ENCODE measurements at places on chromosomes 6 and 20.
A peak's percentile ranks its signal among the peaks of the same experiment; 100 is the strongest.

GRCh38 chr6:21045135-21045700, 511.0 kb downstream of the CDKAL1 start:
- no peak for DNase-seq

DNA sequence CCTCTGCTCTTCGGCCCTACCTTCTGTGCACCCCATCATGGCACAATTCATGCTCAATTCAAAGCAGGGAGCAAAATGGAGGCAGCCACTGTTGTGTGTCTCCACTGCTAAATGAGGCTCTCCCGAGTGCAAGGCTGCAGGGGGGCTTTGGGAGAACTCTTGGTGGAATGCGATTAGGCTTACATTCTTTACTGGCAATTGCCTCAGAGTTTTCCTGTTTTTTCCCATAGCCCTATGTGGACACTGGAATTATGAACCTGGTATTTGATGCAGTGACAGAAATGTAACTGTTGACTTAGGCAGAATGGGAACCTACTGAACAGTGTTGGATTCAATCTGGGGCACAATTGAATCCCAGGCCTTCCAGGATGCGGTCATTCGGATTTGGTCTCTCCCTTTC, 187.9 kb upstream of the GMDS start:
- no peak for DNase-seq

- no peak for DNase-seq
Measured at GRCh38 chr20:57747861-57748481, 38.2 kb upstream of the PMEPA1 start.

GRCh38 chr6:80134065-80134464, 27.6 kb downstream of the BCKDHB start:
- no peak for DNase-seq

GRCh38 chr20:47353692-47354463, 2.6 kb downstream of the ZMYND8 start:
- DNase-seq = no peak

GRCh38 chr20:51695574-51696303, 72.5 kb downstream of the ATP9A start:
- no peak for DNase-seq

DNA sequence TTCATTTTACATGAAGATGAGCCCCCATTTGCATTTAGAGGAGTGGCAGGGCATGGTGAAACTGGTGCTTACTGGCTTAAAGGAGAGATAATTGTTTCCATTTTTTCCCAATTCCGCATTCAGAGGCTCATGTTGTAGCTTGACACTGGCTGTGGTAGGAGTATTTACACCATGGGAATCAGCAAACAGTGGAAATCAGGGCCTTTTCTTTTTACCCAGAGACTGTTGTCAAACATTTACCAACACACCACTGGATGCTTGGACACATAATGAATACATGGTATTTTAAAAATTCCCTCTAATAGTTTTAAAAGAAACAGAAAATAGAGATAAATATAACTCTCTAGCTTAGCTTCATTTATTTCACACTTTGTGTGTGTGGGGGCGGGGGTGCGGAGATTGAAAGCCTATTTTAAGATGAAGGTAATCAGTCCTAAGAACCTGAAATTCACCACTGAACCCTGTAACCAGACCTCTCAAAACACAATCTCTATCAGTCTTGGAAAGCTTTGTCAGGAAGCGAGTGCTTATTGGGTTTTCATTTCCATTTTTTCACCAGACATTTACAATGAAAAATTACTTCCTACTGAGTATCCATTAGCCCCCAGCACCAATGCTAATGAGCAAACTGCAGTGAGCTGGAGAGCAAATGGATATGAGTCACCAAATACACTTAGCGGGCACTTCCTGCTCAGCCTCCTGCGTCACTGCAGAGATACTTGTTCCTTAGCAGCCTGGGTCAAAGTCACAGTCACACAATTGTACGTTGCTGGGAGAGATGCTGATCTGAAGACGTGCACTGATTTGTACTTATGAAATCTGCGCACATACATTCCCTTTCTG, 532.0 kb downstream of the BCKDHB start:
- no peak for DNase-seq

- peak; percentile 55 for DNase-seq
Measured at GRCh38 chr6:30743099-30744053, 889 bp upstream of the FLOT1 start.

GRCh38 chr6:15658181-15658744, 4.6 kb downstream of the DTNBP1 start:
- DNase-seq = no peak

- peak; percentile 19 for DNase-seq
Measured at GRCh38 chr6:61586934-61587537, 699.0 kb downstream of the KHDRBS2 start.

- no peak for DNase-seq
Measured at GRCh38 chr20:46030284-46031013, 1.4 kb downstream of the SLC12A5 start.

- DNase-seq = no peak
Measured at GRCh38 chr20:12594410-12595088, 414.2 kb upstream of the SPTLC3 start.

GRCh38 chr20:38628580-38629470, 27.2 kb downstream of the ARHGAP40 start:
- no peak for DNase-seq

- no peak for DNase-seq
Measured at GRCh38 chr20:47249913-47250312, 106.6 kb downstream of the ZMYND8 start.

DNA sequence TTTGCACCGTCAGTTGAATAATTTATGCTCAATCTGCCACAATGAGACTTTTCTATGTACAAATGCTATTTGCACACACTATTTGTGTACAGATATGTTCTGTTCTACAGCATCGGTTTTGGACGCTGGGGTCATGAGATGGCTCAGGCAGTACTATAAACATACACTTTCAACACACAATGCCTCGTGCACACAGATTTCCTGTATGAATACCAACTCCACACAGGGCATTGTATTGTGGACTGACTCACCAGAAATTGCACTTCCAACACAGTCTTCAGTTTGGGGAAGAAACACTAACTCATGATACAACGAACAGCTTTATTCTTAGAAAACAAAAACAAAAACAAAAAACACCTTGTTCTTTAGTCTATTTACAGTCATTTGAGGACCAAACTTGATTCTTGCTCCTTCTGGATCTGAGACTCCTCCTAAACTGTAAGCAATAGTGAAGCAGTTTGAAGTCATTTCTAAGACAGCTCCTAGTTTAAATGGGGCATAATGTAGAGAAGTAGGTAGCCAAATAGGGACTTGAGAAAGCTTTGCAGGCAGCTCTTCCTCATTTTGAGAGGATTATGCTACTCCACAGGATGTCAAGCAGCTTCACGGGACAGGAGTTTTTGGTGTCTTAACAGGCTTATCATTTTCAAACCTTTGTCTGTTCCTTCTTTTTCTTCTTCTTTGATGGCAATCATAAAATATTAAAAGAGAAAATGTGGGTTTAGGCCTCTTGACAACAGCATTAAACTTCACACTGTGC, 33.7 kb downstream of the GJA10 start:
- no peak for DNase-seq

DNA sequence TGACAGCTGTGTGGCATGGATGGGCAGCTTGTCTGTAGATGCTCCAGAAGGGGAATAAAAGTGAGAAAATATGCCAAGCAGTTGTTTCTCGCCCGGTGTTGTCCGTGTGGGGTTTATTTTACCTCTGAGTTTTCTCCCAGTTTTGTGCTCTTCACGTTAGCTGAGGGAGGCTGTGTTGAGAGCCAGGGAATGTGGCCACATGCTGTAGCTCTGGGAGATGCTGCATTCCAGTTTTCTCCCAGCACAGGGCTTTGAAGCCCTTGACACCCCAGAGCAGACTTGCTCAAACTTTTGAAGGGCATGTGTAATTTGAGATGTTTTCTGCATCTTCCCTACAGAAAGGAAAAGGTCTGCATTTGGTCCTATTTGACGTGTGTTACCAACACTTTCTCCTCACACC, 67.7 kb downstream of the RREB1 start:
- DNase-seq = peak; percentile 32

- DNase-seq = no peak
Measured at GRCh38 chr6:90263633-90264032, 33.0 kb downstream of the BACH2 start.

- DNase-seq = no peak
Measured at GRCh38 chr6:166496460-166496859, 90.0 kb downstream of the RAMACL start.

GRCh38 chr6:17484201-17484849, 90.9 kb downstream of the CAP2 start:
- no peak for DNase-seq

- no peak for DNase-seq
Measured at GRCh38 chr6:136677822-136678221, 114.5 kb downstream of the MAP3K5 start.

GRCh38 chr20:46709055-46709458, 392 bp upstream of the SLC2A10 start:
- no peak for DNase-seq

DNA sequence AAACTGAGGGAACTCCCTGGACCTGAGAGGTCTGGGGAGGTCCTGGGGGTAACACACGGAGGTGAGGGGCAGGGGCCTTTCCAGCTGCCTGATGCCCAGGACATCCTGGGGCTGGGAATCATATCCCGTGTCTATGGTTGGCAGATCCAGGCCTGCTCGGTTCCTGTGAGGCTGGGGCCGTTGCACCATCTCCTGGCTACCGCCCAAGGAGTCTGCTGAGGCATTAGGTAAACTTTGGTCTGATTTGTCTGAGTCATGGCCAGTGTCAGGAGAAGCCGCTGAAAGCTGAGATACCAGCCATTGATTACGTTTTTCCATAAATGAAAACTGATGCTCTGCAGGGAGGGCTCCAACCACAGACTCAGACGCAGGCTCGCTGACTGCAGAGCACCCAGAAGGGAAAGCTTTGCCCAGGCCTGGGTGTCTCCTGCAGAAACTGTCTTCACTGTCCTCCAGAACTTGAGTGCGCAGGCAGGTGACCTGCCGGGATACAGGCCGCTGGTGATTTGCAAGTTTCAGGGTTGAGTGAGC, 14.2 kb downstream of the TRAF3IP2 start:
- DNase-seq = peak; percentile 84

DNA sequence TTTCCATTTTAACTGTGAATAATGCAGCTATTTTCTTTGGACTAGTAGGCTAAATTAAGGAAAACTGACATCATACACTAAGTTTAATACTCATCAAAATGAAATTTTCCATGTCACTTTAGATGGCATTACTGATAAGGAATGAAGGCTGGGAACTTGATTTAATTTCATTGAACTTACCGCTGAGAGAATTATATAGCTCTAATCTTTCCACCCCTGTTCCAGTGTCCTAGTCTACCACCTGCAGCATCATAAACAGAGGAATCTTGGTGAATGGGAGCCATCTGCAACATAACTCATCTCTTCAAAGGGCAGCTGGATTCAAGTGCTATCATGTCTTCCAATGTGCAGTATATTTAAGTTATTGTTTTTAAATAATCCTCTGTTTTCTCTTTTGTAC, 1395.2 kb downstream of the EPHA7 start:
- DNase-seq = no peak

DNA sequence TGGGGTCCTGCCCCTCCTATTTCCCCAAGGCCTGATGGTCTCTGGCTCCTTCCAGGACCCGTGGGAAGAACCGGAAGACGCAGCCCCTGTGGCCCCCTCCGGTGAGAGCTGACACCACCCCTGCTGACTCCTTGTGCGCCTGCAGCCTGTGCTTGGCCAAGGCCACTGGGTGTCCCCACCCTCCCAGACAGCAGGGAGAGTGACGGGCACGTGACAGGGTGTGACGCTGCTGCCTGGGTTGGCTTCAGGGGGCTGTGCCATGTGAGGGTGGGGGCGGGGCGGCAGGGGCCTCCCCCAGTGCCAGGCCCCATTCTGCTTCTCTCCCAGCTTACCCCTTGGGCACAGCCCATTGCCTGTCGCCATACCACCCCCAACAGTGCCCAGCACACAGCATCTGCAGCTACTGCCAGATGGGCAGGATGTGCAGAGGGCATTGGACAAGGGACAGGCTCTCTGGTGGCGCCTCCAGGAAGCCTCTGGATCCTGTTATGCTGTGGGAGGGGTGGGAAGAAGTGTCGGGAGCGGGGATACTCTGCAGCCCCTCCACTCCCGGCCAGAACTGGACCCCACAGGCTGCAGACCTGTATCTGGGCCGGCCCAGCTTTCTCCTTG, 2.9 kb downstream of the BIRC7 start:
- no peak for DNase-seq

GRCh38 chr6:157724960-157725741, 97.9 kb upstream of the SNX9 start:
- peak; percentile 57 for DNase-seq

- no peak for DNase-seq
Measured at GRCh38 chr6:107314531-107314939, 144.8 kb downstream of the PDSS2 start.

DNA sequence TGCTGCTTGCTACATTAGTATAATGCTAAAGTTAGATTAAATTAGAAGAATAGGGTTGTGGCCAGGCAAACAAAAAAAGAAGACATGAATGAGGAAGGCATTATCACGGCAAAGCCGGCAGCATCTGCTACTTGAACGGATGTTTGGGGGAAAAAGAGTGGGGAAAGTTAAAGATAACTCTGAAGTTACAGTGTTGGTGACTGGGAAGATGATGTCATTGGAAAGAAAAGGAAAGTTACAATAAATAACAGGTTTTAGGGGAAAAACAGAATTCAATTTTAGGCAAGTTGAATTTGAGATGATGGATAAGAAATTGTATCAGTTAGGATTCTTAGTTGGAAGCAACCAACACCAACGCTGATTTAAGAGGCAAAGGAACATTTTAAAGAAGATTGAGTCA, 74.2 kb upstream of the NRN1 start:
- DNase-seq = no peak

- no peak for DNase-seq
Measured at GRCh38 chr6:43433148-43433547, 5.8 kb downstream of the ABCC10 start.

DNA sequence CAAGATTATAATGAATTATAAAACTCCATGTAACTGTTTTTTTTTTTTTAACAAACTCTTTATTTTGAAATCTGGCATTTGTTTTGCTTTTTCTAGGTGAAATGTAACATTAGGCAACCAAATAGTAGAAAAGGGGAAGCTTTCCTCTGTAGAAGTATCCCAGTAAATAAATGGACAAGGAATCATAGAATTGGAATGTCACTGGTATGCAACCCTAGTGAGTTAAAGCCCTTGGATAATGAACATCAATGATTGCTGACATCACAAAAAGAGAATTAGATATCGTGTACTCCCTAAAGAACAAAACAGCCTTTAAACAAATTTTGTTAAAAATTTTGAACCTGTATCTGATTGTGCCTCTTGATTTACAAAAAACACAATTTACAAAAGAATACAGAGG, 93.9 kb upstream of the OGFRL1 start:
- no peak for DNase-seq

- no peak for DNase-seq
Measured at GRCh38 chr6:52391599-52391998, 28.5 kb upstream of the EFHC1 start.

DNA sequence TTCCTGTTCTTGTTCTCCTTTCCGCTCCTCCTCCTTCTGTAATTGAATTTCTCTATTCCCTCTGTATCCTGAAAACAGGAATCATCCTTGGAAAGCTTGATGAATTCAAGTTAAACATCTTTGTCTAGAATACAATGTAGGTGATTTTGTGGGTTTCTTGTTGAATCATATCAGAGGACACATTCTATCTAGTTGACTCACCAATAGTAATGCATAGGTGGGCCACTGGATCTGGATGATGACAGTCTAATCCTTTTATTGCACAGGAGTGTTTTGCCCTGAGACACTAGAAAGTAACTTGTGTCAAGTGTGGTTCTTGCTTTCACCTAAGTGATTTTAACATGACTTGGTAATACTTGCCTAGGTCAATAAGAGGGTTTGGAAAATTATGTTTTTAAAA, 164.3 kb downstream of the RFPL4B start:
- no peak for DNase-seq

All from left ventricle myocardium superior (tissue), 1 donor.